Daoy (cell line): ENCODE measurements at places on chromosomes 7 and 10.
A peak's percentile ranks its signal among the peaks of the same experiment; 100 is the strongest.

- no peak for DNase-seq
These were observed 49.5 kb upstream of the DNAJC1 start for GRCh38 chr10:22053048-22053447.

- no peak for DNase-seq
These were observed 186.9 kb downstream of the SND1 start for GRCh38 chr7:127838816-127839415.

GRCh38 chr10:116598329-116598728 is 7.6 kb downstream of the PNLIPRP1 start:
- DNase-seq = no peak

- DNase-seq = no peak
These were observed 9.0 kb upstream of the ADAP1 start for GRCh38 chr7:963236-964078.

- peak; percentile 66 for DNase-seq
These were observed 22.4 kb downstream of the STN1 start for GRCh38 chr10:103895411-103896186.

GRCh38 chr10:2494399-2494798 is 572.9 kb upstream of the PFKP start:
- peak; percentile 79 for DNase-seq

- no peak for DNase-seq
These were observed 128.6 kb upstream of the ANKRD1 start for GRCh38 chr10:91049296-91049987.
